Psoas muscle (tissue), 8 donors: ENCODE measurements at places on chromosomes 3 and 15. TPM values are rescaled to one million over a fixed set of nuclear protein-coding genes. Genes with fewer than 3 reads are reported as not detected.

- H3K27ac ChIP-seq: no peak overlapping the region
- peak; percentile 46 for DNase-seq
- no peaks in the 10 kb centered on the region for H3K27me3 ChIP-seq
Measured at GRCh38 chr15:66775127-66776105, 73.4 kb downstream of the SMAD6 start.

GRCh38 chr3:130276203-130276803 lies 69.2 kb upstream of the COL6A5 start:
- H3K27me3 ChIP-seq: no peaks in the 10 kb centered on the region
- no peak overlapping the region for H3K4me3 ChIP-seq
- H3K27ac ChIP-seq: no peak overlapping the region
- no peaks in the 10 kb centered on the region for H3K4me1 ChIP-seq
- DNase-seq: no peak

GRCh38 chr3:3589715-3590130 lies 209.5 kb upstream of the LRRN1 start:
- no peak for DNase-seq
- no peaks in the 10 kb centered on the region for H3K27me3 ChIP-seq
- no peak overlapping the region for H3K4me3 ChIP-seq
- no peak overlapping the region for H3K27ac ChIP-seq
- H3K36me3 ChIP-seq: no peaks in the 10 kb centered on the region

- no peaks in the 10 kb centered on the region for H3K27me3 ChIP-seq
- DNase-seq: no peak
- peaks cover 74% of the 10 kb centered on the region for H3K4me1 ChIP-seq
- peak overlapping the region; percentile 95 for H3K4me3 ChIP-seq
- H3K36me3 ChIP-seq: no peaks in the 10 kb centered on the region
Measured at GRCh38 chr3:149816986-149817385, 4.0 kb downstream of the RNF13 start.

DNA sequence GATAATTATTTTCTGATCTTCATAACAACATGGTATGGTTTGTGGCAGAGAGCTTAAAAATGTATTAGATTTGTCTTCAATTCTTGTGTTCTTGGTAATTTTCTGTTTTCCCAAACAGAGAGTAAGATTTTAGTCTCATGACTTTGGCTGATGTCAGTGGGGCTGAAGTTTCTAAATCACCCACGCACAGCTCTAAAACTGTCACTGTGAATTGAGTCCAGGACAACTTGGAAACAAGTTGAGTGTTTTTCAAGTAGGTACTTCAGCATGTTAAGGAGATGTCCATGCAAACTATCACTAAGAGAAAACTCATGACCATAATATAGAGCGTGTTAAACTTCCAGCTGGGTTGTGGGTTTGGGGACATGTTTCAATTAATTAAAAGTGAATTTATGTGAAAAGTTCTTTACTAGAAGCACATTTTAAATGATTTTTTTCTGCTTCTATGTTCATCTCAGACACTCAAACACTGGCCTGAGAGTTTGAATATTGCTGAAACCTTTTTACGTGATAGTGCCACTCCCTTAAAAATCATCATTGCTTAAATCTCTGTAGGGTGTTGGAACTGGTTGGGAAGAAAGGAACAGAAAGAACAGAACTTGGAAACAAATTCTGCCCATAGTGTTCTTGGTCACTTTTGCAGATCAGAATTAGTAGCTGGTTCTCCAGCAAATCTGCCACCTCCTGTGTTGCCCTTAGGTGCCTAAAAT lies 89.8 kb downstream of the KLHL25 start:
- peaks cover 57% of the 10 kb centered on the region for H3K4me1 ChIP-seq
- H3K4me3 ChIP-seq: no peak overlapping the region
- H3K27me3 ChIP-seq: no peaks in the 10 kb centered on the region
- H3K36me3 ChIP-seq: peaks cover 27% of the 10 kb centered on the region
- peak overlapping the region; percentile 85 for H3K27ac ChIP-seq
- no peak for DNase-seq

- peak overlapping the region; percentile 93 for H3K4me3 ChIP-seq
- H3K36me3 ChIP-seq: no peaks in the 10 kb centered on the region
- peaks cover 11% of the 10 kb centered on the region for H3K4me1 ChIP-seq
- H3K27me3 ChIP-seq: no peaks in the 10 kb centered on the region
- H3K27ac ChIP-seq: peak overlapping the region; percentile 94
Measured at GRCh38 chr3:196431181-196432136, 768 bp downstream of the UBXN7 start.

- DNase-seq: no peak
- peaks cover 6% of the 10 kb centered on the region for H3K4me1 ChIP-seq
- no peak overlapping the region for H3K4me3 ChIP-seq
- peak overlapping the region; percentile 72 for H3K27ac ChIP-seq
Measured at GRCh38 chr3:183812761-183813445, 12.5 kb downstream of the MAP6D1 start.

DNA sequence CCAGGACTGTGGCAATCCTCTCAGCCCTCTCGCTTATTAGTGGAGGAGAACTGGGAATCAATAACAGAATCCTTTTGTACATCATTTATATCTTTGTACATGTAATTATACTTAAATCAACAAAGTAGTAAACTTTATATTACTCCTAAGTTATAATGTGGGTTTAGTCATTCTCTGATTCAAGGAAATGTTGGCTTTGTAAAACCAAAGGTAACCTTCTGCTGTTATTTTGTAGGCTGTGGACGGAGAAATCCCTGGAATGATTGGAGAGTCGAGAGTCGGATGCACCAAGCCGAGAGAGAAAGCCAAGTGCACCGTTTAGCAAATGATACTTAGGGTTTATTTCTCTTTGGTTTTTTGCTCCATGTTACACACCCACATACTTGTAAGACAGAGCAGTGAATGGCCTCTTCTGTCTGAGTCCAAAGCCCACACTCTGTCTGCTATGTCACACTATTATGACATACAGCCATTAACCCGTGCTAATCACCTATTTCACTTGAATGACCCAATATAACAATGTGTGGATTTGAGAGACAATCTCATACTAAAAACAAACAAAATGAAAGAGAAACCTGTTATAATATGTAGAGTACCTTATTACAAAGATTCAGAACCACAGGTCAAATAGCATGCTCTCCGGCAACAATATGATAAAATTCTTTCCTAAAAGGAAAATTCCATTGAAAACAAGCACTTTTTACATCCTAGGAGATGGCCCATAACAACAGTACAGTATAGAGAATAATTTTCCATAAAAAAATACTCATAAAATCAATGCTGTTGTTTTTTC lies 72.2 kb downstream of the MECOM start:
- no peaks in the 10 kb centered on the region for H3K27me3 ChIP-seq
- H3K36me3 ChIP-seq: no peaks in the 10 kb centered on the region
- DNase-seq: no peak
- H3K27ac ChIP-seq: no peak overlapping the region
- H3K4me3 ChIP-seq: no peak overlapping the region

- H3K4me3 ChIP-seq: no peak overlapping the region
- H3K4me1 ChIP-seq: peaks cover 4% of the 10 kb centered on the region
- H3K27me3 ChIP-seq: peaks cover 66% of the 10 kb centered on the region
- peak overlapping the region; percentile 15 for H3K27ac ChIP-seq
Measured at GRCh38 chr3:128555098-128555825, 62.3 kb upstream of the GATA2 start.

GRCh38 chr3:182565916-182566796 lies 227.1 kb upstream of the ATP11B start:
- H3K4me1 ChIP-seq: no peaks in the 10 kb centered on the region
- no peak overlapping the region for H3K27ac ChIP-seq
- no peak overlapping the region for H3K4me3 ChIP-seq
- H3K27me3 ChIP-seq: no peaks in the 10 kb centered on the region
- no peaks in the 10 kb centered on the region for H3K36me3 ChIP-seq
- no peak for DNase-seq

DNA sequence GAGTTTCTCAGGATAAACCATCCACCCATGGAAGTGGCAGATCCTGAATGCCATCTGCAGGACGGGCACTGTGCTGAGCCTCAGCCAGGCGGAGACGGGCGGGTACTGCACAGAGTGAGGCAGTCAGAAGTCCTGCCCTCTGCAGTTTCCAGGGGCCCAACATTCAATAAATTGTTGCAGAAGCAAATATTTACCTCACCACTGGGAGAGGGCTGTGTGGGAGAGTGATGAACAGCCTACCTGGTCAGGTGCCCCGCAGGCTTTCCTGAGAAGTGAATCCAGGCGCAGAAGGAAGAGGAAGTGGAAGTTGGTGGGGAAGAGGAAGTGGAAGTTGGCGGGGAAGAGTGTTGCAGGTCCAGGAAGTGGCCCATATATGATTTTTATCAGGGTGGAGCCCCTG lies 100.8 kb downstream of the SLCO3A1 start:
- H3K27me3 ChIP-seq: no peaks in the 10 kb centered on the region
- no peak overlapping the region for H3K27ac ChIP-seq
- H3K4me1 ChIP-seq: no peaks in the 10 kb centered on the region
- no peak for DNase-seq
- no peak overlapping the region for H3K4me3 ChIP-seq
- H3K36me3 ChIP-seq: no peaks in the 10 kb centered on the region

GRCh38 chr3:188106454-188106853 lies 47.5 kb upstream of the LPP start:
- H3K36me3 ChIP-seq: no peaks in the 10 kb centered on the region
- H3K4me1 ChIP-seq: no peaks in the 10 kb centered on the region
- H3K27ac ChIP-seq: no peak overlapping the region
- no peaks in the 10 kb centered on the region for H3K27me3 ChIP-seq

- H3K27ac ChIP-seq: no peak overlapping the region
Measured at GRCh38 chr3:158313338-158313927, 203.5 kb downstream of the RSRC1 start.

GRCh38 chr3:71062037-71062932 lies 521.2 kb downstream of the FOXP1 start:
- no peak for DNase-seq
- H3K4me1 ChIP-seq: peaks cover 67% of the 10 kb centered on the region
- no peaks in the 10 kb centered on the region for H3K27me3 ChIP-seq

GRCh38 chr3:7876741-7877297 lies 624.8 kb upstream of the LMCD1 start:
- no peaks in the 10 kb centered on the region for H3K4me1 ChIP-seq
- no peak overlapping the region for H3K4me3 ChIP-seq
- no peak for DNase-seq

GRCh38 chr3:192212979-192213378 lies 514.4 kb downstream of the FGF12 start:
- no peaks in the 10 kb centered on the region for H3K27me3 ChIP-seq
- H3K4me3 ChIP-seq: no peak overlapping the region
- no peaks in the 10 kb centered on the region for H3K36me3 ChIP-seq
- H3K4me1 ChIP-seq: no peaks in the 10 kb centered on the region
- DNase-seq: no peak

GRCh38 chr3:169668957-169669741 lies 5.6 kb upstream of the MECOM start:
- peak; percentile 82 for DNase-seq
- no peaks in the 10 kb centered on the region for H3K36me3 ChIP-seq
- H3K4me1 ChIP-seq: peaks cover 10% of the 10 kb centered on the region
- H3K27me3 ChIP-seq: peaks cover 22% of the 10 kb centered on the region

GRCh38 chr3:105222568-105223093 lies 144.1 kb upstream of the ALCAM start:
- no peaks in the 10 kb centered on the region for H3K27me3 ChIP-seq
- no peak overlapping the region for H3K4me3 ChIP-seq
- no peaks in the 10 kb centered on the region for H3K4me1 ChIP-seq
- no peak for DNase-seq
- no peak overlapping the region for H3K27ac ChIP-seq

DNA sequence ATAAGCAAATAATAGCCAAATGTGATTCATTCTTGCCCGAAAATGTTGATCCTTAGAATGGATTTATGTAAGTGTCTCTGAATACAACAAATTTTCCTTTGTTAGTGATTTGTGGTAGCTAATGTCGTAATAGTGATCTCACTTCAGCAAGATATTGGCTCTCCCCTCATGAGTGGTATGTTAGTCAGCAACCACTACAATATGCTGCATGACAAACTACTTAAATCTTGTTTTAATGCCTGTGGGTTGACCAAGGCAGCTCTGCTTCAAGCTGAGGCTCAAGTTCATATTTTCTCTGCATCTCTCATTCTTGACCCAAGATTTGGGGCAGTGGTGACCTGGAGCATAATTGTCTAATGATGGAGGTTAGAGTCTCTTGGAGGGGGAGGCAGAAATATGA lies 49.8 kb upstream of the GALNT15 start:
- no peak overlapping the region for H3K27ac ChIP-seq
- no peaks in the 10 kb centered on the region for H3K27me3 ChIP-seq
- no peak for DNase-seq
- H3K36me3 ChIP-seq: no peaks in the 10 kb centered on the region
- no peak overlapping the region for H3K4me3 ChIP-seq

DNA sequence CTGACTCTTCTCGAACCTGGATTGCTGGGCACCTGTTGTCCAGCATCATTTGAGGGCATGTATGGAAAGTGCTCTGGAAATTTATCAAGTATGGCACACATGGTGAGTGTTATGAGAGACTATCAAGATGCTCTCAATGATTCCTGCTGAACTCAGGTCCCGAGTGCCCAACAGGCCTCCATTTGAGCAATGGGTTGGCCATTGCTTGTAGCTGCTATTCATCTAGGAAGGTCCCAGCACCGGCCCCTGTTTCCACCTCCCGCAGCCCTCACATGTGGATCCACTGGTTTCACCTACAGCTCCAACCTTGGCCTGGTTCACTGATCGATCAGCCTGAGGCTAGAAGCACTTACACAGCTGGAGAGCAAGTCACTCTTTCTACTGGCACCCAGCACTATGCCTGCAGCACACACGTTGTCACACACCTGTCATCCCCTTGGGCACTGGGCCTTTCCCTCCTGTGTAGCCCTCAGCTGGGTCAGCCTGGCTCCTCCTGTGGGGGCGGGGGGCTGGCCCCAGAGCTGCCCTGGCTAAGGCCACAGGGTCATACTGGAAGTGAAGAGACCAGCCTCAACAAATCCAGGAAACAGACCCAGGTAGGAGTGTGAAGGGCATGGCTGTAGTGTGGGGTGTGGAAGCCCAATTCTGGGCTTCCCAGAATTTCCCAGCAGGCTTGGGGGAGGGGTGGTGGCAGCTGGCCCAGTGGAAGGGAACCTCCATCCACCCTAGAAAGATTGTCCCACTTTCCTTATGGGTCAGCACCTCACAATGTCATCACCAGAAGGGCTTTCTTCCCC lies 41.7 kb upstream of the SMAD3 start:
- peak overlapping the region; percentile 76 for H3K27ac ChIP-seq
- H3K27me3 ChIP-seq: no peaks in the 10 kb centered on the region
- H3K4me3 ChIP-seq: no peak overlapping the region

- no peak for DNase-seq
- no peaks in the 10 kb centered on the region for H3K36me3 ChIP-seq
- no peak overlapping the region for H3K27ac ChIP-seq
Measured at GRCh38 chr3:170692720-170693119, 106.8 kb upstream of the SLC7A14 start.

DNA sequence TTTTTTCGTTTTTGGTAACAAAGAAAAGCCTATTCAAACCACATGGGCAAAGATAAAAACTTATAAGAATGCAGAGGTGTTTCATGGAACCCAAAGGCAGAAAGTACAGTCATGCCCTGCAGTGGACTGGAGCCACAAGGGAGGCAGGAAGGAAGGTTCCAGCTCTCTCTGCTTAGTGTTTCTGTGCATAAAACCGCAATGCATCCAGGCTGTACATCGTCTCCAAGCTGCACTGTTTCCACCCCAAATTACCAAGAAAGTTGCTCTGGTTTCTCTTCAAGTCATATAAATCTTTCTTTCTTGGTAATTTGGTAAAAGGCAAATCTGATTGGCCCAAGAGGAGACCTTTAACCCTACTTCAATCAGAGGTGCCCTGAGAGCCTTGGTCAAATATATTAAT lies 15.8 kb downstream of the TRAT1 start:
- H3K4me3 ChIP-seq: no peak overlapping the region
- H3K27me3 ChIP-seq: no peaks in the 10 kb centered on the region
- no peaks in the 10 kb centered on the region for H3K4me1 ChIP-seq

OXTR gene
- total RNA-seq: not detected

CHST13 gene
- total RNA-seq: not detected

POPDC2 gene
- total RNA-seq: 205 TPM

NEO1 gene
- total RNA-seq: 22.5 TPM

TSC22D2 gene
- total RNA-seq: 37.0 TPM

SAXO2 gene
- 4.2 TPM for total RNA-seq
